ENCODE measurements at places on chromosomes 1 and 21.

GRCh38 chr1:40847023-40847745, 15.0 kb downstream of the CITED4 start:
- DNase-seq: no peak

GRCh38 chr1:193794239-193794638, 607.8 kb upstream of the B3GALT2 start:
- no peak for DNase-seq

DNA sequence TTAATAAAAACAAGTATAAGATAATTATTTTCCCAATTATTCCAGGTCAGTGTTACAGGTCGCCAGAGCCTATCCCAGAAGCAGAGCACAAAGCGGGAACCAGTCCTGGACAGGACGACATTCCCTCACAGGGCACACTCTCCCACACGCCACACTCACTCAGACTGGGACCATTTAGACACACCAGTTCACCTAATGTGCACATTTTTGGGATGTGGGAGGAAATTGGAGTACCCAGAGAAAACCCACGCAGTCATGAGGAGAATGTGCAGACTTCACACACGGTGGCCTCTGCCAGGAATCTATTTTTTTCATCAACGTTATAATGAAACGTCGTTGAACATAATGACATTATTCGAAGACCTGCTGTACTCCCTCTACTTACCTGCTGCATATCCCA, 20.5 kb upstream of the NRDC start:
- DNase-seq: no peak

DNA sequence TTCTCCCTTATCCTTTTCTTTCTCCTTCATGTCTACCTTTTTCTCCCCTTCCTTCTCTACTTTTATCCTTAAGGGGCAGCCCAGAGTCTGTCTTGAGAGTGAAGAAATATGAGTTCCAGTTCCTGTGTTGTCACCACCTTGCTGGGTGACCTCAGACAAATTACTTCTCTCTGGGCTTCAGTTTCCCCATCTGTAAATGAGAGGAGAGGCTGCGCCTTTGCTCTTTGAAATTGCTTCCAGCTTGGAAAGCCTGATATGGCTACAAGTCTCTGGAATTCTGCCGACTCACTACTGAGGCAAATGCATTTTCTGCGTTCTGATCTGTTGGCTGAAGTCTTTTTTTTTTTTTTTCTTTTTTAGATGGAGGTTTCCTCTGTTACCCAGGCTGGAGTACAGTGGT, 119.2 kb downstream of the SYF2 start:
- DNase-seq: no peak
